CD4-positive, alpha-beta T cell treated with Interleukin-1 beta for 1 hour (primary cell): ENCODE measurements at places on chromosomes 1 and 21.

DNA sequence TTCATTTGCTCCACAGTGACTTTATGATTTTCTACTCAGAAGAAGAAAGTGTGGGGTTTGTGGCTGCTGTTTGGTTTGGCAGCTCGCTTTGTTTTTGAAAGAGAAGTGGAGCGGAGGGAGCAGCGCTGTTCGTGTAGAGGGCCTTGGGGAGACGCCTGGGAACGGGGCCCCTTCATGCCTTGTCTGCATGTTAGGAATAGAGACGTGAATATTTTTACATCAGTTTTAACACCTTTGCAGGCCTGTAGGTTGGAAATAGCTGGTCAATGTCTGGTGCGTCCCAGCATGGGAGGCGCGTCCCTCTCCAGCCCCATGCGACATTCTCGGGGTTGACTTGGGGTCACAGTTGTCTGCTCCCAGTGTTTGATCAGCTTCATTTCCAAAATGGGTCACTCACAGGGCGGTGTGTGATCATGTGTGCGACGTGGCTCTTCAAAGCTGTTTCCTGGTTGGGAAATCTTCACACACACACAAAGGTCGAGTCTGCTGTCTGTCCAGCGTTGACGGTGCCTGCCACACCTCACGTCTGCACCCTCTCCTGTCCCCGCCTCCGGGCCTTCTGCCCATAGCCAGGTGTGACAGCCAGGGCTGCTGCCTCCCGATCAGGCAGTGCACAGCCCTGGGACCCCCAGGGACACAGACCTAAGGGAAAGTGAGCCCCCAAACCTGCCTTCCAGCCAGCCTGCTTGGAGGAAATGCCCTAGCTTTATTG lies 149.2 kb downstream of the PSMG1 start:
- DNase-seq, result no peak

DNA sequence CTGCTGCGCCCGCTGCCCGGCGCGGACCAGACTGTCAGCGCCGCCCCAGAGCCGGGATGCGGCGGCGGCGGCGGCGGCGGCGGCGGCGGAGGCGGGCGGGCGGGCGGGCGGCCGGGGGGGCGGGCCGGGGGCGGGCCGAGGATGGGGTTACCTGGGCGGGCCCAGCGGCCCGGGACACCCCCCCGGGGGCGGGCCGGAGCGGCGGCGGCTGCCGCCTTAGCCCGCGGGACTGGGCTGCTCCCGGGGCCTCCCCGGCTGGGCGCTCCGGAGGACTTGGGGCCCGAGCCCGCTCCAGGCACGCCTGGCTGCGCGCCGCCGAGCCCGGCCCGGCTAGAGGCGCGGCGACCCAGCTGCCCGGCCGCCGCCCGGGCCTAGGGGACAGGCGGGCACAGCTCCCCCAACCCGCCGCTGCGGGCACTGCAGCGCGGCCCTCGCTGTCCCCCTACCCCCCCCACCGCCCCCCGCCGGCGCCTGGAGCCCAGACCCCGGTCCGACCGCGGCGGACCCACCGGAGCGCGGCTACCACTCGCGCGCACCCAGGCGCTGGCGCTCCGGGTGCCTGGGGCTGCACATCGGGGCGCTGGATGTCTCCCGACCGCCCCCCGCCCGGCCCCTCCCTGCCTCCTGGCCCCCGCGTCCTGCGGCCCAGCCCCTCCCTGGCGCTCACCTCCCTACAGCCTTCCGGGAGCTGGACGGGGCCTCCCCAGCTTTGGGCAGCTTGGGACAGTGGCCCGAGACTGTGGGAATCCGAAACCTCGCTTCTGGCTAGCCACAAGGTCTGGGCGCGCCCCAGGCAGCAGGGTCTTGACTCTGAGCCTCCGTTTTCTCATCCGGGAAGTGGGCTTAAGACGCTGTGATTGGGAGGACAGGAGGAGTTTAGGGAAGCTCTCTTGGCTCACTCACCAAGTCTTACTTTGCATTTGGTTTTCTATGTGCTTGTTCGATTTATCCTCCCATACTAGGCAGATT lies at the start of gene WNT4:
Gene WNT4 (minus strand): TSS at position 33 of the 969 bp plus-strand sequence. CDS start 175 bp downstream, outside the sequence.
- peak; percentile 9 for DNase-seq

DNA sequence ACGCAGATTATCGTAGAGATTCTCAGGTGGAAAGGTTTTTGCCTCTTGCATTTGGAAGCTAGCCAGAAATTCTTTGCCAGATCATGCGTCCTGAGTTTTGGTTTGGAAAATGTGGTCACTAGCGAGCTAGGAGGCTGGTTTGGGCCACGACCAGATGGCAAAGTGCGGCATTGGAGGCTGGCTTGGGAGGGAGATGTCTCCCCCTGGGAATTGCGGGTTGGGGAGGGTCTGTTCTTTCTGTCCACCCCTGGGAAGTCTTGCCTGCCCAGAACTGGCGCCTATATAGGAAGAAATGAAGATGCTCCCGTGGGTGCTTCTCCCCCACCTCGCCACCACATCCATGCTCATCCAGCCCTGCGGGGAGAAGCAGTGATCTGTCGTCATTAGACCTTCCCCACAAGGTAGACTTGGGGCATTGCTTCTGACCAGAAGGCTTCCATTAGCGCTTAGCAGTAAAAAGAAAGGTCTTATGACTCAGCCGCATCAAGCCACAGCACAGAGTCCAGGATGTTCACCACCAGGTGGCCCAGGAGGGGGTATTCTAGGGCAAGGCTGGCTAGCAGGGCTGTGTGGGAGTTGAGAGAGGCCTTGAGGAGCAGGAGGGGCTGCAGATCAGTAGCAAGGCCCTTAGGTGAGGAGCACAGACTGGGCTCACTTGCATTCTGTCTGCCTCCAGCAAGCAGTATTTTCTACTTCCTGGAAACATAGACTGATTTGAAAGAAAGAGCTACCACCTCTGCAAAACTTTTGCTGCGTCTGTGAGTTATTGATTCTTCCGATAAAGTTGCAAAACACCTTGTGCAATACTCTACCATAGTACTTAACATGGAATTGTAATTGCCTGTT lies 1.5 kb upstream of the PTP4A2 start:
- peak; percentile 80 for DNase-seq

GRCh38 chr1:76571248-76571647 lies 296.0 kb upstream of the ST6GALNAC5 start:
- DNase-seq, result no peak

- no peak for DNase-seq
Observed at GRCh38 chr1:244211559-244211944, 160.5 kb downstream of the ZBTB18 start.

- no peak for DNase-seq
Observed at GRCh38 chr1:84146411-84147032, 2.5 kb downstream of the PRKACB start.

DNA sequence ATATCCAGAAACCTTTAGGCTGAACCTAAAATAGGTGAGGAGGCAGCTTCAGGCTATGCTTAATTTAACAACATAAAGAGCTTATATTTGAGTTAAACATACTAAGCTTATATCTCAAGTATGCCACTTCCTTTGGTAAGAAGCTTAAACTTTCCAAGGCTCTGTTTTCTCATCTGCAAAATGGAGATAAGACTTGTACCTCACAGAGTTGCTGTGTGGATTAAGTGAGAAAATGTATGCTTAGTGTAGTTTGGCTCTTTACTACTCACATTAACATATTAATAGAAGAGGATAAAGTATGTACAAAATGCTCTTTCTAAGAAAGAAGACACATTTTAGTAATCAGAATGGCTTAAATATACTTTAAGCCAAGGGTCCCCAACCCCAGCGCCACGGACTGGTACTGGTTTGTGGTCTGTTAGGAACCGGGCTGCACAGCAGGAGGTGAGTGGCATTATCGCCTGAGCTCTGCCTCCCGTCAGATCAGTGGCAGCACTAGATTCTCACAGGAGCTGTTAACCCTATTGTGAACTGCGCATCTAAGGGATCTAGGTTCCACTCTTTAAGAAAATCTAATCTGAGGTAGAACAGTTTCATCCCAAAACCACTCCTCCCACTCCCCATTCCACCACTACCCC lies 77.2 kb downstream of the HS2ST1 start:
- no peak for DNase-seq

DNA sequence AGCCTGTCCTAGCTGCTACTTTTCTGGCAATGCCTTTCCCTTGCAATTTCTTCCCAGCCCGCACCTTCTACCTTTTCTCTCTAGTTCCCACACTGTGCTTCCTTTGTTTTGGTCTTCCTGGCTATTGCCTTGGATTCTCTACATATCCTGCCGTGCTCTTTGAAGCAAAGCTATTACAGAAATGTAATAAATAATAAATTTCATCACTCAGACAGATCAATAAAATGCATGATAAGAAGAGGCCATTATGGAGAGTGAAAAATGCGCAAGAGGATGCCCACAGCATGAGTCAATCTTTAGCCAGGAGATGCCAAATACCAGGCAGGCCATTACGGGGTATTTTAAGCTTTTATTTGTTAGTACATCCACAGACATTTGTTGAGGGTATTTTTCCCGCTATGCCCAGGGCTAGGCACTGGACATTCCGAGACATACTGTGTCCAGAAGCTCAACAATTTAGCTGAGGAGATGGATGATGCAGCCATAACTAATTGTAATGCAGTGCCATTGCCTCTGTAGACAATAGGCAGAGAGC lies 163.6 kb downstream of the ST6GALNAC3 start:
- no peak for DNase-seq

GRCh38 chr1:116357487-116357886 lies 15.6 kb upstream of the ATP1A1 start:
- DNase-seq, result no peak

GRCh38 chr1:60937720-60938119 lies 144.6 kb upstream of the NFIA start:
- DNase-seq, result no peak

DNA sequence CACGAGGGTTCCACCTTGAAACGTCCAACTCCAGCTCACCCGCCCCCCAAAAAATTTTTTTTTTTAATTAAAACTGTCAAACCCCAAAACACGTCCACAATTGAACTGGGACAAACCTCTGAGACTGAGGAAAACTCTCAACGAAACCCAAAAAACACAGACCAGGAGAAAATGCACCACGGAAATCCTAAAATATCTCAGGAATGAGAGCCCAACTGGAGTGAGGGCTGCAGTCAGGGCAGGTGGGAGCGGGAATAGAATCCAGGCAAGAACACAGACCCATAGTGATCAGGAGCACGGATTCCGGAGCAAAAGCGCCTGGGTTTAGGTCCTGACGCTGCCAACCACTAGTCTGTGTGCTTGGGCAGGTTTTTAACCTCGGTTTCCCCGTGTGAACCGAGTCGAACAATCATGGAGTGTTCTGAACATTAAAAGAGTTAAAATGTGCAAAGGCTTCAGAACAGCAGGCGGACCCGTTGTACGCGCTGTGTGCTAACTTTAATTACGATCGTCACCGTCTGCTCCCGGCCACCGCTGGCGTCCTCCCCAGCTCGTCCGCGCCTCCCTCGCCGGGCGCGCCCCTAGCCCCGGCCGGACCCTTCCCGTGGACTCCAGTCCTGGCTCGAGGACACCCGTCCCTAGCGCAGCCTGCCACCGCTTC lies 624 bp downstream of the ARHGAP29 start:
- no peak for DNase-seq

DNA sequence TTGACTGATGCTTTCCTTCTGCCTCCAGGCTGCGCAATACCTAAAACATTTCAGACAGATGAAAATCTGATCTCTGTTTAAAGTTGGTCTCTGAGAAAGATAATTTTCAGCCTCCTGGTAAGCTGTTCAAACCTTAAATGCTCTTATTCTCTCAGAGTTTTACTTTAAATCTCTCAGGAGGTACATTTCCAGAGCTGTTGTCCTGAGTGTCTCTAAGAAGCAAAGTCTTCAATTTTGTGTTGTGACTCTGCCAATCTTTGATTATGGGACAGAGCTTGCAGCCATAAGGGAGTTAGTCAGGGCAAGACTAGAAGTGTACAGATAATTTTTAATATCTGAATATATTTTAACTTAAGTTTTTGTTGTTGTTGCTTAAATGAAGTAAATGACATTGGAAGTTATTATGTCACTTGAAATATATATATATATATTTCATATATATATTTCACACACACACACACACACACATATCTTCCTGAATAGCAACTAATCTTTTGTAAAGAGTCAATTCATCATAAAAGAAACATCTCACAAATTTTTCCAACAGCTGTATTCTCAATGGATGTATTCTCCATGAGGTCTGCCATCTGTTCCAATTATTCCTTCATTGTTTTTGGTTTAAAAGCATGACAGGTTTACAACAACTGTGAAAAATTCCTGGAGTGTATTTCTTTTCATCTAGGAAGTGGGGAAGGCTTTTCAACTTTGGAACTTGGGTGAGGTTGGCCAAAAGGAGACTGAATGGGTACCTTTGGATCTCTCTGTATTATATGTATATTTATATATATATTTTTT lies 259.4 kb downstream of the BACH1 start:
- DNase-seq, result no peak

GRCh38 chr1:203713125-203713524 lies 51.9 kb upstream of the LAX1 start:
- DNase-seq, result no peak

GRCh38 chr21:23162198-23162946 lies 2164.2 kb downstream of the NCAM2 start:
- DNase-seq, result no peak

- DNase-seq, result peak; percentile 74
Observed at GRCh38 chr1:87331365-87332241, 2.9 kb downstream of the LMO4 start.

GRCh38 chr1:115678141-115678540 lies 36.4 kb downstream of the VANGL1 start:
- DNase-seq, result no peak

- no peak for DNase-seq
Observed at GRCh38 chr1:92752719-92753118, 32.2 kb downstream of the EVI5 start.

DNA sequence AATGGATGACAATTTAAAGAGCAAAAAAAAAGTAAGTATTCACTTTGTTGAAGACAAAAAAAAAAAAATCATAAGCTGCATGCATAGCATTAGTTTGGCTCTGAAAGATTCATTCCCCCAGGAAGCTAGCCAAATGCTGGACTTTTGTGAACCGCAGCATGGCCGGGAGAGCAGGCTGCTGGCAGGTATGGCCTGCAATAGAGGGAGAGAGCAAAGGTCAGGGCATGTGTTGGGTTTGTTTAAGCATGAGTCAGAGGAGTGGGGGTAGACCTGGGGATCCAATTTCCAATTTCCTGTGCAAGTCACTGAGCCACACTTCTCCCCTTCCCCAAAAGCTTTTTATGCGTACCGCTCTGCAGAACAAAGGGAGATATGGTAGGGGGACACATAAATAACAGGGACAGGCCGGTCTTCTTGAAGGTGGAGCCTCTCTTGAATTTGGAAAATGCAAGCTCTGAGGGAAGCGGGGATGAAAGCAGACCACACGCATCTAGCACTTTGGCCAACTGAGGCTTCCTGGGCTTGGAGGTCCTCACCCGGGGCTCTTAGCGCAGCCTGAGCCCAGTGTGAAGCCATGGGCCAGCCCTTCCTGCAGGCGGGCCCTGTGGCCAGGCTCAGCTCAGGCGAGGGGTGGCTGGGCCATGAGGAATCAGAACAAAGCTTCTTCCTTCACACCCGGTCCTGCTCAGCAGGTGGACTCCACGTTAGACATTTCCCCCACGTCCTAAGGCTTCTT lies 171.1 kb downstream of the TOMM20 start:
- DNase-seq, result no peak
